Left ventricle myocardium inferior (tissue), 1 donor: ENCODE measurements at places on chromosomes 11 and 22.

DNA sequence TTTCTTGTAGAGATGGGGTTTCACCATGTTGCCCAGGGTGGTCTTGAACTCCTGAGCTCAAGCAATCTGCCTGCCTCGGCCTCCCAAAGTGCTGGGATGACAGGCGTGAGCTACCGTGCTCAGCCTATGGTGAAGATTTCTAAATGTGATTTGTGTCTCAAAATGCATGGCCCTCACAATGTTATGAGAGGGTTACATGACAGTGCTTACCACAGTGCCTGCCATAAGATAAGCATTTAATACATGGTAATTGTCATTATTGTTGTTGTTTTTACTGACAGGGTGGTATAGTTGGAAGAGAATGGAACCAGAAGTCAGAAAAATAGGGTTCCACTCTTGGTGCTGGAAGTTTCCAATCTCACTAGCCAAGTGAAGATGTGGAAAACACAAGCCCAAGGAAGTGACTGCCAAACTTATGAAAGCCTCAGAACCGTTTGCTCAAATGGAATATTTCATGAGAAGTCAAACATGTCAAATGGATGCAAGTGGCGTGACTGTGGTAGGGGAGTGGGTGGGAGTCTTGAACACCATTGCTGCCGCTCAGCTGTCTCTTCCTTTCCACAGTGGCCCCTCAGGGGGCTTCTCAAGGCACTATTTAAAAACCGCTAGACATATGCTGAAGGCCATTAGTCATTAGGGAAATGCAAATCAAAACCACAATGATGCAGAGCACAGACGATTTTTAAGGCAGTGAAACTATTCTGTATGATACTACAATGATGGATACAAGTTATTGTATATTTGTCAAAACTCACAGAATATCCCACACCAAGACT lies 29.1 kb upstream of the LMO2 start:
- no peak for DNase-seq

- DNase-seq, result peak; percentile 52
Observed at GRCh38 chr11:78420796-78421209, 3.2 kb upstream of the GAB2 start.

DNA sequence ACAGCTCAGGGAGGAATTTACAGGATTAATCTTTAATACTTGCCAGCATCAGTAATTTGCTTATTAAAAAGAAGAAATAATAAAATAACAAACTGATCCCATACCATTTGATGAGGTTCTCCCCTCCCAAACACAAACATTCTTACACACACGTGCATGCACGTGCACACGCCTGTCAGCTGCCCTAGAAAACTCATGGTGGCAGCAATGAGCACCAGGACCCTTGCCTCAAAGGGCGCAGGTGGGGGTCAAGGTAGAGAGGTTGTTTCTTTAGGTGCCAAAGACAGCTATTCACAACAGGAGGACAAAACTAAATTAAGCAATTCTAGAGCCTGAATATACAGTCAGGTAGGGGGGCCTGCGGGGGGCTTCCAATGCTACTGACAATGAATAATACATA lies 219.3 kb downstream of the BUD13 start:
- DNase-seq, result no peak

GRCh38 chr11:128172046-128172878 lies 415.1 kb downstream of the ETS1 start:
- DNase-seq, result peak; percentile 83

- peak; percentile 69 for DNase-seq
Observed at GRCh38 chr22:23790819-23791737, 4.3 kb downstream of the SMARCB1 start.
